Femur (tissue), 1 donor: ENCODE measurements at places on chromosomes 4 and X.
A peak's percentile ranks its signal among the peaks of the same experiment; 100 is the strongest.

GRCh38 chr4:93433840-93434239, 394.7 kb upstream of the ATOH1 start:
- DNase-seq: no peak

GRCh38 chr4:154640999-154641398, 28.5 kb upstream of the FGG start:
- DNase-seq: no peak

DNA sequence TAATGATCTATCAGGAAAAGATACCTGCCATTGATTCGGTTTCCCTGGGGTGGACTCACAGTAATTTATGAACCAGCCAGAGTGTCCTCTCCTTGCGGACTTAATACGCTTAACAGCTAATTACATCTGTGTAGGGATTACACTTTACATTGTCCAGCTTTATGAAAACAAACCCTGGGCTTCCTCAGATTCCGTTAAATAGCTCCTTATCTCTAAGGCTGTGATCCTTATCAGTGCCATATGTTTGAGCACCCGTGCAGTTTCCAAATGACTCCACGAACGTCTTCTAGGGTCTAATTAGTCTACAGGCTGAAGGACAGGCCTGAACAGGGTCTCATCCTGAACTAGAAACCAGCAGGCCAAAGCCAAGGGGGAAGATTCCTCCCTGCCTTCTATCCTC, 56.9 kb downstream of the KDR start:
- DNase-seq: no peak

DNA sequence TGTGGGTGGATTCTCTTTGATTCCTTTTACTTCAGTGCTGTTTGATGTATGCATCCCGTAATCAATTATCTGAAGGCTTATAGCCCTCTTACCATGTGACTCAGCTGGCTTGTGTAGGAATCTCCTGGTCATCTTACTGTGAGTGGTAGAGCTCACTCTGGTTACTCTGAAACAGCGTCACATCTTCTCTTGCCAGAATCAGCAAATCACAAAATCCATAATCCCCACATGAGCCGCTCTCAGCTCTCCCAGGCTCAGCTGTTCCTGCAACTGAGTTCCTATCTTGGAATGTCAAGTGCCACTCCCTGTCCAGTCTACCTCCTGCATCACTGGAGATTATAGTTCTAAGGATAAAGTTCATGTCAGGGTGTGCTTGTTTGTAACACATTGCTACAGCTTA, 278.0 kb downstream of the FBXO8 start:
- no peak for DNase-seq

DNA sequence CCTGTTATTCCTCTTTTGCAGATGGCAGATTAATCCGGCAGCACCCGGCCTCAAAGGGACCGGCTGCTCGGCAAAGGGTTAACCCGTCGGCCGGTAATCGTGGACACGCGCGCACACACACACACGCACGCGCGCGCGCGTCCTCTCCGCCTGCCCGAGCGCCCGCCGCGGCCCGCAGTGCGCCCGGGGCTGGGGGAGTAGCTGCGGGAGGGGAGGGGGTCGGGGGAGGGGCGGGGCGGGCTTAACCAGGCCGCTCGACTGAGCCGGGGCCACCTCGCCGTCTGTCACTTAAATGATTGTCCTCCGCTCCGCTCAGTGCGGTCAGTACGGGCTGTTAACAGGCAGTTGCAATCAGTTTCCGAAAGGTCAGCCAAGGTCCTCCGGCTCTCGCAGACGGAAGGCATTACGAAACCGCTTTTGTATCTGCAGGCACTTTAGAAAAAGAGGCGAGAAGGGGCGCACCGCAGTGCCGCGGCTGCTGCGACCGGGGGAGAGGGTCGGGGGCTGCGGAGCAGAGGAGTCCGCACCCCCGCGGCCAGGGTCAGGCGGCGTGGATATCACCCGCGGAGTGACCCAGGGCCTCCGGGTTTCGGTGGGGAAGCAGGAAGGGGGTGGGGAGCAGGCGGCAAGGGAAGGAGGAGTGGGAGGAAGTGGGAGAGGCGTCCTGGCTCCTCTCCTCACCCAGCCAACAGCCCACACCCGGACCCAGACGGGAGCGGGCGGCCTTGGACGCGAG, 57.3 kb upstream of the BCOR start:
- DNase-seq: no peak

DNA sequence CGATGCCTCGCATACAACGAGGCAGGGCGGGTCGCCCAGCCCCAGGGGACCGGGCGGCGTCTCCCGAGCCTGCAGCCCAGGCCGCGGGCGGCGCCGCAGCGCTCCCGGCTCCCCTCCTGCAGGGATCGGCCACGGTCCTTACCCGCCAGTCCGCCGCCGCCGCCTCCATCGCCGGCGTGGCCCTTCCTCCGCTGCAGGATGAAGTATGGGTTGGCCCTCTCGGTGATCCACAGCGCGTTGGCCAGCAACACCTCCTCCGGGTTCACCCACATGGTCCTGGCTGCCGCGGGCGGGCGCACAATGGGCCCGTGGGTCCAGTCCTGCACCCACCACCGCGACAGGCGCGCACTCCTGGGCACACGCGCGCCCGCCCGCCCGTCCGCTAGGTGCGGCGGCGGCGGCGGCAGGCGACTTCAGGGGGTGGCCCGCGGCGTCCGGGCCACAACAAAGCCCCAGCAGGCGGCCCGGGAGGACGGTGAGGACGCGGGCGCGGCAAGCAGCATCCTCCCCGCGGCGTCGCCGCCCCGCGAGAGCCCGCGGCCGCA, 339 bp downstream of the TBC1D9 start:
- DNase-seq: peak; percentile 64

GRCh38 chr4:188332265-188332664, 193.0 kb downstream of the TRIML1 start:
- DNase-seq: no peak

DNA sequence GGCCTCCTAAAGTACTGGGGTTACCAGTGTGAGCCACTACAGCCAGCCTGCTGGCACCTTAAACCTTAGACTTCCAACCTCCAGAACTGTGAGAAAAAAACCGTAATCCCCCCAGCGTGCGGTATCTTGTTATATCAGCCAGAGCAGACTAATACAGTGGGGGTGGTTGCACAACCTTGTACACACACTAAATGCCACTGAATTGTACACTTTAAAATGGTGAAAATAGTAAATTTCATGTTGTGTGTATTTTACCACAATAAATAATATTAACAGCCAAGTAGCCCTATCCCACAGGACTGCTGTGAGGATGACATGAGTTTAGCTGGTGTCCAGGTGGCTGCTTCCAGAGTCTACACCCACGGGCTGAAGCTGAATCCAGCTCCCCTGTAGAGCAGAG, 38.8 kb downstream of the ZBTB49 start:
- DNase-seq: no peak

- DNase-seq: no peak
Measured at GRCh38 chr4:106583567-106583966, 215.0 kb upstream of the GIMD1 start.

DNA sequence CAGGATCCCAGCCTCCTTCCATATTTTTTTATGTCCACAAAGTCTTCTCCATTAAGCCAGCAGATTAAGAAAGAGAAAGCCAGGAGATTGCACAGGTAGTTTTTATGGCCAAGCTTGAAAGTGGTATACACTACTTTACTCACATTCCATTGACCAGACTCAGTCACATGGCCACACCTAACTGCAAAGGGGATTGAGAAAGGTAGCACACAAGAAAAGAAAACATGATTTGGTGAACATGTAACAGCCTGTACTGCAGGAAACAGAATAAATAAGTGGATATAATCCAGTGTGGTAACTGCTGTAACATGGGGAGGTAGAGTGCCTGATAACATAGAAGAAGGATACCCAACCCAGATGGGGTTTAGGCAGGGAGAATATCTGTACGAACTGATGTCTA, 43.9 kb downstream of the HOPX start:
- DNase-seq: no peak

- no peak for DNase-seq
Measured at GRCh38 chr4:160514126-160514525, 1411.2 kb downstream of the RAPGEF2 start.

GRCh38 chr4:1310031-1310795, 20.5 kb downstream of the MAEA start:
- DNase-seq: no peak

- no peak for DNase-seq
Measured at GRCh38 chr4:79609817-79610216, 201.8 kb upstream of the GK2 start.

GRCh38 chr4:92519727-92520126, 216.0 kb downstream of the GRID2 start:
- DNase-seq: no peak

GRCh38 chr4:113179091-113179490, 129.6 kb downstream of the ANK2 start:
- no peak for DNase-seq

DNA sequence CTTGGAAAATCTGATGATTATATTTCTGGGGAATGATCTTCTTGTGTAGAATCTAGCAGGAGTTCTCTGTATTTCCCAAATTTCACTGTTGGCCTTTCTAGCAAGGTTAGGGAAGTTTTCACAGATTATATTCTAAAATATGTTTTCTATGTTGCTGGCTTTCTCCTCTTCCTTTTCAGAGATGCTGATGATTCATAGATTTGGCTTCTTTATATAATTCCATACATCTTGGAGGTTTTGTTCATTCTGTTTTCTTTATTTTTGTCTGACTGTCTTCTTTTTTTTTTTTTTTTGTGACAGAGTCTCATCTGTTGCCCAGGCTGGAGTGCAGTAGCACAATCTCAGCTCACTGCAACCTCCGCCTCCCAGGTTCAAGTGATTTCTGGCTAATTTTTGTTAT, 957.9 kb upstream of the SLIT2 start:
- no peak for DNase-seq

GRCh38 chrX:108072746-108073145, 18.6 kb downstream of the PSMD10 start:
- no peak for DNase-seq

DNA sequence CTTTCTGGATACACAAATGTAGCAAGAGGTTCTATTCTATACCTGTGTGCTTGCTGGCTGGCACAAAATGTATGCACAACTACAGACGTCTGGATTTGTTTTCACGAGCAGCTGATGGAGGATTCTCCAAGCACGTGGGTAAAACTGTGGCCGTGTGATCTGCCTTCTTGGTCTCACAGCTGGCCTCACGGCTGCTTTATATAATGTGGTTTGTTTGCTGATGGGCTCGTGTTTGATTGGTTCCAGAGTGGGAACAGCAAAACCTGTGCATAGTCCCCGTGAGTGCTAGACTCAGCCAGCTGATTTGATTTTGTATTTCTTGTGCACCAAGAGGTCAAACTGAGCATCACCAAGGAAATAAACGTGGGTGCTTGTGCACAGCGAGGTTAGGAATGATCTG, 262.6 kb upstream of the RPS6KA3 start:
- DNase-seq: no peak

DNA sequence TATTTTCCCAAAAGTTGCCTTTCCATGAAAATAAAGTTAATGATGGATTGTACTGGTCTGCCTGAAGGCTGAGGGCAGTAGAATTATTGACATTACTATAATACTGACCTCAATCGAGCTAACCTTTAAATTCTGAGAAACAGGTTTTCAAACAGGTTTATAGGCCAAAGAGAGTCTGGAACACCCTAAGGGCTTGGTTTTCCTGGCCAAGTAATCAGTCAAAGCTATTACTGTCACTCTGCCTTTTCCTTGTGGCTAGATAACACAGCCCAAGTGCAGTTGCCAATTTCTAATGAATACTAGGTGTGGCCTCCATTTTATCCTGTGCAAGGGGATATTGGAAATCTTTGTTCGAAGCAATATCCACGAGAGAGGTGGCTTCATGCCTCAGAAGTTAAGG, 75.2 kb downstream of the INTS12 start:
- DNase-seq: no peak

DNA sequence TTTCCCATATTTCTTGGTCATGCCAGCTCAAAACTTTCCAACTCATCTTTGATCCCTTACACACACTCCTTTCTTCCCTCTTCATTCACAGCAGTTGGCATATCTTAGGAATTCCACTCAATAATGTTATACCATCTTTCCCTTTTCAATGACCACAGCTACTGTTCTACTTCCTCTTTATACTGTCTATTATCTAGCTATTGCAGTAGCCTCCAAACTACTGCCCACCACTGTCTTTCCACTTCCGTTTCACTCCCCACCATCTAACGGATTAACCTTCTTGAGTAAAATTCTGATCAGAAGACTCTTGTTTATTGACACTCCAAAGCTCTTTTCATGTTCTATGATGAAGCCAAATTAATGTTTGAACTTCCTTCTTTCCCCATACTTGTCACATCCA, 55.8 kb downstream of the ADAMTS3 start:
- DNase-seq: no peak

DNA sequence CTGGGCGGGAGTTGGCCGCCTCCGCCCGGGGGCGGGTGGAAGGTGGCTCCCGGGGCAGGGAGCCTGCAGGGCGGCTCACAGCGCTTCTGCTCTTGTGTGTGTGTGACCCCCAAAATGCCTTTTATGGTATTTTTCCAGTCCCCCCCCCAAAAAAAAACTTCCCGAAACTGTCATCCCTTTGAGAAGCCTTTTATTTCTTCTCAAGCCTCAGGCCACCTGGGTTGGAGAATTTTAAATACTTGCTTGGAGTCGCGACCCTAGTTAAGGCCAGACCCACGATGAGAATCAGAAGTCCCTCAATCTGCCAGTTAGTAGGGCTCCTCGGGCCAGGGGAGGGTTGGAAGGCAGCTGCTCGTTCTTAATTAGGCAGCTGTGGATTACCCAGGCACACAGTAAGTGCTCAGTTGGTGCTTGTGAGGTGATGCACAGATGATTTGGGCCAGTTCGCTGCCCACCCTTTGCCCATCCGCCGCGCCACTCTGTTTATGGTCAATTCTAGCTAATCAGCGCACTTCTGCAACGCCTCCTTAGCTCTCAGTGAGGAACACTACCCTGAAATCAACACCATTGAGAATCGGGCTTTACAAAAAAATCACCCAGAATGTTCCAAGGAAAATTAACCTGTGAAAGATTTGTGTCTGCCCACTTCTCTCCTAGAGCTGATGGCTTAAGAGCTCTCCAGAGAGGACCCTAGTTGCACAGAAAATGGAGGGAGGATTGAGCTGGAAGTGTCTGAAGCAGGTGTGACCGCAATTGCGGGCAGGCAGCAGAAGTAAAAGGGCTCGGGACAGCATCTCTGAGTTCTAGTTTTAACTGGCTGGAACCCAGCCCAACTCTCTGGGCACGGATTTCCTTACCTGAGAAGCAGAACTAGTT, 648 bp upstream of the SCD5 start:
- peak; percentile 32 for DNase-seq

DNA sequence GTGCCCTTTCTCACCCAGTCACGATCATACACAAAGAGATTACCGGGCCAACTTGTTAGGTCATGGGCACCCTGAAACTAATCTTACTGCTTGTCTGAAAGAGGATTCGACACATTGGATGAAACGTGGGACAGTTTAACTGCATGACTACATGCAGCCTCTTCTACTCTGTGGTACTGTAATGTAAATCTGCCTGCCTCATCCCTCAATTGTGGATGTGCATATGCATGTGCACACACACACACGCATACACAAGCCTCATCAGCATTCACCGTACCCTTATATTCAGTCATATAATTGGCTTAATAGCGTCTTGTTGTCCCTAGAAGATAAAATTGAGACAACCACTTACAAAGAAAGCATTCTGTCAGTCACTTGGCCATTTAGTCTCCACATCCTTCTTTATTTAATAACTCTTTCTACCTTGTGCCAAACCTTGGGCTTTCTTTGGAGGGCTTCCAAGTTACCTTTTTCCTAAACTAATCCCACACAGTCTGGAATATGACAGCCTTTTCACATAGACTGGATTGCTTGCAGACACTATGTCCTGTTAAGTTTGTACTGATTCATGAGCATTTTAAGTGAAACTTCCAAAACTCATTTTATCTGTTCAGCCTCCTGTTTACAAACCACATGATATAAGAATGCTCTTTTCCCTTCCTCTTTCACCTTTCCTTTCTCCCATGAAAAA, 132.9 kb downstream of the AFF2 start:
- DNase-seq: no peak

- DNase-seq: no peak
Measured at GRCh38 chr4:109723110-109723509, 6.8 kb downstream of the PLA2G12A start.
